ENCODE measurements at places on chromosomes 2 and 18.

DNA sequence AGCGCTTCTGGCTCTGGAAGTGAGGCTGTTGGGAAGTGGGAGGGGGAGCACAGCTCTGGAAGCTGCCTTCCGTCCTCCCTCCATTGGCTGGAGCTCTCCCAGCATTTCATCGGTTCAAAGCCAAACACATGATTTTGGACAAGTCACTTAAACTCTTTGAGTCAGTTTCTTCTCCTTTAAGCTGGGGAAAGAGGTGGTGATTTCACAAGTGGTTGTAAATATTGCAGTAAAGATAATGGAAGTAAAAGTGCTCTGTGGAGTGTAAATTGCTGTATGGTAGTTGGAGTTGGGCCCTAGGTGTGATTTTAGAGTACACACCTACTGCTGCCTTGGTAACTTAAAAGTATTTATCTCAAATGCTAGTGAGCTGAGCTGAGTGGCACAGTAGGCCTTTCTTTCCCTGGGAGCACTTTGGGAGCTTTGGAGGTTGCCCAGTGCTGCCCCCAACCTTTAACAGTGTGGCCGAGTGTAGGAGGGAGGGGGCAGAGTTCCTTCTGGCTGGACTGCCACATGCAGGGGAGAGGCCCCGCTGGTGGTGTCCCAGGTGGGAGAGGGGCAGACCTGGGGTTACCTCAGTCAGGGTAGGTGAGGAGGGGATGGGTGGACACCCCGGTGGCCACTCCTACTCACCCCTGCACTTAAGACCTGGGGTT lies 54.7 kb downstream of the ASAP2 start:
- H3K27me3 ChIP-seq: no peaks in the 10 kb centered on the region
- DNase-seq: peak; percentile 53
- no peak overlapping the region for H3K4me3 ChIP-seq
- no peaks in the 10 kb centered on the region for H3K36me3 ChIP-seq
- H3K4me1 ChIP-seq: no peaks in the 10 kb centered on the region

DNA sequence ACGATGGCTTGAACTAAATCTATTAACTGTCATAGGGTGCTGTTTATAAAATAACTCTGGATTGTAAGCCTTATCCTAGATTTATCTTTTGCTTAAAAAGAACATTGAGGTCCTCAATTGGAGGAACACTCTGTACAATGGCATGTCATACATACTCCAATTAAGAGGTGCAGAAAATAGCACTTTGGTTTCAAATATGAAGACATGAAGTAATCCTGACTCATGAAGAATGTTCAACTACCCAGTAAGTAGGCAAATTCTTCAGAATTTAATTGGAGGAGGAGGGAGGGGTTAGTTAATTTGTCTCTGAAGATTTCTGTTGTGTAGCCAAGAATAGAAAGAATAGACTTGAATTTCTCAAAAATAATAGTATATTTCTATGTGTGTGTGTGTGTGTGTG lies 36.1 kb downstream of the DCC start:
- no peaks in the 10 kb centered on the region for H3K4me1 ChIP-seq
- H3K4me3 ChIP-seq: no peak overlapping the region
- no peaks in the 10 kb centered on the region for H3K27me3 ChIP-seq
- no peak for DNase-seq
- no peak overlapping the region for H3K27ac ChIP-seq

DNA sequence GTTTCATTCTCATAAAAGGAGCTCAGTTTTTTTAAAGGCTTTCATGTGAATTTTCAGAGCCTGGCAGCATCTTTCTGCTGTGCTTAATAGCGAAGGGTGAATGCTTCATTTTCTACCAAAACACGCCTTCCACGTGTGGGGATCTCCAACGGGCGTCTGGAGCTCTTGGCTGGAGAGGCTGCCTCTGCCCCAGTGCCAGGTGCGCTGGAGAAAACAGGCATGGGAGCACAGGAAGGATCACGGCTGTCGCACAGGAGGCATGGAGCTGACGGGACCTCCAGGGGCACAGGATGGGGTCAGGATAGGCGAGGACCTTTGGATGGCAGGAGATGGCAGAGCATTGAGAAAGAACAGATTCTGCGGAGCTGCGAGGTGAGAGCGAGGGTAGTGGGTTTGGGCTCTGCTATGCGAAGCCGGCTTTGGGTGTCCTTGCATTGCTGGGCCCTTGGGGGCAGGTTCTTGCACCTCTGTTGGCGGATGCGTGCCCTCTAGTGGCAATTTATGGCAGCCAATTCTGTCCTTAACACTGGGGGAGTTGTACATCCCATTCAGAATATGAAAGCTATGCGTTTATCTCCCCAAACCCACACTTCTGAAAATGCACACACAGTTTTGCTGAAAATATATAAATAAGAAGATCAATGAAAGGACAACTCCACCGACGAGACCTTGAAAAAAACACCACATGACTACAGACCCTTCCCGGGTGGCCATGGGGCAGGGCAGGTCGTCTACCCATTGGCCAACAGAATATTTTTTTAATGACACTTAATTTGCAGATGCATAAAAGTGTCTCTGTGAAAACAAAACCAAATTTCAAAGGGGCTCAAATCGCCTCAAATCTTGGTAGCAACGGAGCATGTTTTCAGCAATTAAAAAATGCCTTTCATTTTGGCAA lies 90.4 kb upstream of the SLC35G4 start:
- DNase-seq: peak; percentile 83
- H3K36me3 ChIP-seq: no peaks in the 10 kb centered on the region
- H3K4me3 ChIP-seq: no peak overlapping the region
- H3K27ac ChIP-seq: no peak overlapping the region
- H3K27me3 ChIP-seq: no peaks in the 10 kb centered on the region
- H3K4me1 ChIP-seq: no peaks in the 10 kb centered on the region

DNA sequence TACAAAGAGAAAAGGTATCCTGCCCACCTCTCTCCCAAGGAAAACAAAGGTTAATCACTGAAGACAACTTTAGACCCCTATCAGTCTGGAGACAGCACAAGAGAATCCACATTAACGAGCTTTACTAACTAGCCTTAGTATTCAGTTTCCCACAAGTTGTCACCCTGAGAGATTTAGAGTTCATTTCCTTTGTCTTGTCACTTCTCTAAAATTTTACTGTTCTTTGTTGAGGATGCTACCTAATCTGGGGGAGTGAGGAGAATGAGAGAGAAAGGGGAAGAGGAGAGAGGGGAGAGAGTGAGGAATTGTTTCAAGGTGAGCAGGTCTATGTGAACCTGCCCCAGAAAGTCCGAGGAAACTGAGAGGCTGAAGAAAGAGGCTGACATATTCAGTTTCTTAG lies 28.4 kb downstream of the C2orf76 start:
- DNase-seq: peak; percentile 21
- H3K4me3 ChIP-seq: no peak overlapping the region
- H3K36me3 ChIP-seq: no peaks in the 10 kb centered on the region

DNA sequence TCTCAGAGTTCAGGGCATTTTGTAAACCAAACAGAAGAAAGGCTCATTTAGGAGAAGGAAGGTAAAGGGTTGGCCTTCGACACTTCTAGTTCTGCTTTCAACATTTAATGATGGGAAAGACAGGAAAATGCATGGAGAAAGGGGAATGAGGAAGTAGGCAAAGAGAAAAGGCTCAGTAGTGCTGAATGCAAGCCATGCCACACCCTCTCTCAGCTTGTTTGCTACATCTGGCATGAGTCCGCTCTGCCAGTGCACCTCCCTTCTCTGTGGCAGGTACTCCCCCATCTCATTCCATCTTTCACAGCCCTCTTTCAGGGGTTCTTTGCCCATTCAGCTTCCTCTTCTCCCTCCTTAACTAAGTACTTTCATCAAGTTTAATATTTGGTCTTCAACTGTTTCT lies 120.9 kb upstream of the ITGB6 start:
- H3K27ac ChIP-seq: no peak overlapping the region
- no peak overlapping the region for H3K4me3 ChIP-seq
- no peak for DNase-seq
- no peaks in the 10 kb centered on the region for H3K36me3 ChIP-seq

- no peak overlapping the region for H3K4me3 ChIP-seq
- H3K27me3 ChIP-seq: peaks cover 54% of the 10 kb centered on the region
- no peaks in the 10 kb centered on the region for H3K36me3 ChIP-seq
- no peak overlapping the region for H3K27ac ChIP-seq
- peaks cover 11% of the 10 kb centered on the region for H3K4me1 ChIP-seq
These were observed 1.2 kb downstream of the OTX1 start for GRCh38 chr2:63051795-63052333.

DNA sequence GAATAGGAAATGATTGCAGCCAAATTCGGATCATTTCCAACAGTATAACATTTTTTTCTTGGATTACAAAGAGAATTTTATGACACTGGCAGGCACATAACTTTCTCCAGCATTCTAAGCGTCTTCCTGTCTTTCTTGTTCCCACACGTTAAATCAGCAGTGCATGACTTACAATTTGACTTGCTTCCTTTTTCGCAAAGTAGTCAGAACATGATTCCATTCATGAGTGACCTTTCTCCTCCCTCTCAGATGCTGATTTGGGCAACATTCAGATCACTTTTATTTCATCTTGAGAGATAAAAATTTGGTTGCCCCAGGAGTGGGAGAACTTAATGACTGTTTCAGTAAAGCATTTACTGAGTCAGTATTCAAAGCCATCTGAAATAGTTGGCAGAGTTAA lies 858.7 kb upstream of the ACVR2A start:
- H3K27me3 ChIP-seq: no peaks in the 10 kb centered on the region
- H3K4me3 ChIP-seq: no peak overlapping the region
- no peak overlapping the region for H3K27ac ChIP-seq
- no peaks in the 10 kb centered on the region for H3K4me1 ChIP-seq
- H3K36me3 ChIP-seq: no peaks in the 10 kb centered on the region

GRCh38 chr2:135162786-135163185 lies 110.7 kb downstream of the RAB3GAP1 start:
- no peaks in the 10 kb centered on the region for H3K4me1 ChIP-seq
- H3K4me3 ChIP-seq: no peak overlapping the region
- no peak for DNase-seq
- H3K27ac ChIP-seq: no peak overlapping the region
- H3K27me3 ChIP-seq: no peaks in the 10 kb centered on the region
- peaks cover 1% of the 10 kb centered on the region for H3K36me3 ChIP-seq

DNA sequence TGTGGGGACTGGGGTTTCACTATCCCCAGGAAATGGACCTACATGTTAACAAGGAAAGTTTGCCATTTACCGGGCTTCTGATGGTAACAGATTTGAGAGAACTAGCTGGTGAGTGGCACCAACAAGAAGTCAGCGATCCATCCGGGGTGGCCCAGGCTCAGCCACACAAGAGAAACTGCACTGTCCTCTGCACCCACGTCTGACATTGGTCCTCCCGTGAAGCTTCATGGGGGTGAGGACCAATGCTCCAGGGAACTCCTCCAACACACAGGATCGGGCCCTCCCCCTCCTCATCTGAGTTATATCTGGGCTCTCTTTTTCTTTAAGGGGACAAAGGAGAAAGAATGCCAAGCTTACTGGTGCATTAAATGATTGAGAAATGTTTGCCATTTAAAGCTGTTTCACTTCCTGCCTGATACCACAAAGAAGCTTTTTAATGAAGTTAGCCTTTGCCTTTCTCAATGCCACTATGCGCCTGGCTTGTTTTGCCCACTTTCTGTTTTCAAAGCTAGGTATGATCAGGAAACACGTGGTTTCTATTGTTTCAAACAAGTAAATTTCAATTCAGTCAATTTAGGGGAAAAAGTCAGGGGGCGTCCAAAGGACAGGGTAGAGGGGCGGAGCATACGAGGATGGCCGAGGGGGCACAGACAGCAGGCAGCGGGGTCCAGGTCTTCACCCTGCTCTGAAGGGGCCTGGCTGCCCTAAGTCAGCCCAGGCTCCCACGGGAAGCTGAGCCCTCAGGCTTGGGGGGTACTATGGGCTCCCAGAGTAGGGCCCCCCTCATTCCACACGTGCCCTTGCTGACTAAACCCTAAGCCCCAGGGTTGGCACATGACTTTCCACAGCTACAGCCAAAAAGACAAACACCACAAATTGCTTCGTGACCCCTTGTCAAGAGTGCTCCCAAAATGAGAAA lies 204.0 kb upstream of the ID2 start:
- no peak overlapping the region for H3K4me3 ChIP-seq
- no peaks in the 10 kb centered on the region for H3K36me3 ChIP-seq
- H3K4me1 ChIP-seq: no peaks in the 10 kb centered on the region
- no peaks in the 10 kb centered on the region for H3K27me3 ChIP-seq

- no peak overlapping the region for H3K27ac ChIP-seq
- H3K27me3 ChIP-seq: no peaks in the 10 kb centered on the region
- no peak for DNase-seq
- no peaks in the 10 kb centered on the region for H3K4me1 ChIP-seq
These were observed 80.4 kb upstream of the CD226 start for GRCh38 chr18:70028084-70028483.

GRCh38 chr2:101357376-101357775 lies 29.9 kb downstream of the CREG2 start:
- H3K4me3 ChIP-seq: no peak overlapping the region
- H3K36me3 ChIP-seq: no peaks in the 10 kb centered on the region
- no peak for DNase-seq
- no peak overlapping the region for H3K27ac ChIP-seq

DNA sequence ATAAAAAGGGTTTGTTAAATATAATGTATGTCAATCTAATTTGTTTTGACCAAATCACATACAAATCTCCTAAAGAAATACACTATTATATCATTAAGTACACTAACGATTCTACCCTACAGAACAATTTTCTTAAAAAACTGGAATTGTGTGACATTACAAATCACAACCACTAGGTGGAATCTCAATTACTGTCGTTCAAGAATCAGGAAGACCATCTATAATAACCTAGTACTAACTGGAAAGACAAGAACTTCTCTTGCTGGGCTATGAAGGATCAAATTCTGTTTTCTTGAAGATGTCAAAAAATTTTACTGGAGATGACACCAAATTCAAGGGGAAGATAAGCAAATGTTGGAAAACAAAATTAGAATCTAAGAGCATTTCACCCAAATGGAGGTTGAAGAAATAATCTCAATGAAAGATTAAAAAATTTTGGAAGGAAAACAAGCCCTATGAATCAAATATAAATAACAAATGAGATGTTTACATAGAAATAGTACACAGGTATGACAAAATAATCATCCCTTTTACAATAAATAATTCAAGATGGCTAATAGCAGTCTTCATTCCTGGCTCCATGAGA lies 110.9 kb downstream of the STK39 start:
- no peak overlapping the region for H3K27ac ChIP-seq
- no peaks in the 10 kb centered on the region for H3K36me3 ChIP-seq
- H3K4me3 ChIP-seq: no peak overlapping the region
- H3K27me3 ChIP-seq: no peaks in the 10 kb centered on the region
- peaks cover 8% of the 10 kb centered on the region for H3K4me1 ChIP-seq

GRCh38 chr2:121663434-121663833 lies 14.2 kb upstream of the CLASP1 start:
- H3K27me3 ChIP-seq: no peaks in the 10 kb centered on the region
- DNase-seq: no peak
- H3K4me3 ChIP-seq: no peak overlapping the region

- H3K27ac ChIP-seq: no peak overlapping the region
- H3K4me3 ChIP-seq: no peak overlapping the region
- peak; percentile 40 for DNase-seq
These were observed 6.8 kb downstream of the ESPNL start for GRCh38 chr2:238106698-238107524.

- no peaks in the 10 kb centered on the region for H3K4me1 ChIP-seq
- no peak for DNase-seq
- no peaks in the 10 kb centered on the region for H3K27me3 ChIP-seq
- no peak overlapping the region for H3K4me3 ChIP-seq
- no peaks in the 10 kb centered on the region for H3K36me3 ChIP-seq
These were observed 433.7 kb upstream of the SPRED2 start for GRCh38 chr2:65866148-65866547.

GRCh38 chr2:38218591-38218991 lies 142.6 kb upstream of the CYP1B1 start:
- no peak overlapping the region for H3K27ac ChIP-seq
- peaks cover 5% of the 10 kb centered on the region for H3K4me1 ChIP-seq
- no peak for DNase-seq
- no peak overlapping the region for H3K4me3 ChIP-seq

Data from mesendoderm (in vitro differentiated cells).